ENCODE measurements at places on chromosomes 4 and X. TPM values are rescaled to one million over a fixed set of nuclear protein-coding genes. Genes with fewer than 3 reads are reported as not detected.

DNA sequence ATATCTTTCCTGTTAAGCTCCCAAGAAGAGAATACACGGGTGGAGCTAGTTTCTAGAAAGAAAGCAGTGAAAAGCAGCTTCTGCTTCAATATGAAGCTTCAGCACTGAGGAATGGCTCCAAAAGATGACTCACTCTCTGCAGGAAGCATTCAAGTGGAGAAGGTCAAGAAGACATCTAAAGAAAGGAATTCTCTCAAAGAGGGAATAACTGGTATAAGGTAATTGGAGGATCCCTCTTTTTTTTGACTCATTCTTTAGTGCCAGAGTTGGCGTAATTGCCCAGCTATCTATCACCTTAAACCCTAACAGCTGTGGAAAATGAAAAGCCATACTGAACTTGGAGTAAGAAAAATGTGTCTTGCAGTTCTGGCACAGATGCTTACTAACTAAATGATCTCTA is 3.5 kb downstream of the EDA2R start:
- no peak for ATAC-seq

The VSIG4 gene
- not detected for total RNA-seq

GRCh38 chr4:116638592-116638991 is 446.8 kb downstream of the TRAM1L1 start:
- no peak for ATAC-seq

DNA sequence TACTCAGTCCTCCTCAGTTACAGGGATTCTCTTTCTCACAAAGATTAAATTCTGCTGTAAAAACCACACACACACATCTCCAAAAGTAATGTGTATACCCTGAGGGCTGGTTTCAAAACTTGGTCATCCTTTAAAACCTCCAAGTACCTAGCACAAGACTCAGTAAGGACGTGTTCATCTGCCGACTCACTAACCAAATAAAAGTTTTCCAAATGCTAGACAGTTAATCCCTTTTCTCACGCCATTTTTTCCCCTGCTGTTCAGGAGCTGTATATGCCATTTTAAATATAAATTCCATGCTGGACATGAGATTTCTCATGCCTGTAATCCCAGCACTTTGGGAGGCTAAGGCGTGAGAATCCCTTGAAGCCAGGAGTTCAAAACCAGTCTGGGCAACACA is 3.9 kb upstream of the SAT1 start:
- ATAC-seq: no peak

The CFAP299 gene
- 0.69 TPM for total RNA-seq

The SPANXC gene
- total RNA-seq: not detected

DNA sequence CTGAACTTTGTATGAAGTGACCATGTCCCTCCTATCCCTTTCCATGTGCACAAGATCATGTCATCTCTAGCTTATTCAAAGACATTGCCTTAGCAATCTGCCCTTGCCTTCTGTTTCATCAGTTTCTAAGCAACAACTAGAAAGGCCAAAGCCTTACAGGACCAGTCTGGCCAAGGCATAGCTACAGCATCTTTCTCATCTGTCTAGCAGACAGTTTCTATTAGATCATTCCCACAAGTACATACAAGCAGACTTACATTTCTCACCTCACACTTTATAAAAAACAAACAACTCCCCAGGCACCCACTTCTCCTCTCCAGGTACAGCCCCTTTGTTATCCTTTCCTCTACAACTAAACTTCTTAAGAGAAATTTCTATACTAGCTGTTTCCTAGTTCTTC is 188.7 kb upstream of the AADAT start:
- ATAC-seq: no peak

DNA sequence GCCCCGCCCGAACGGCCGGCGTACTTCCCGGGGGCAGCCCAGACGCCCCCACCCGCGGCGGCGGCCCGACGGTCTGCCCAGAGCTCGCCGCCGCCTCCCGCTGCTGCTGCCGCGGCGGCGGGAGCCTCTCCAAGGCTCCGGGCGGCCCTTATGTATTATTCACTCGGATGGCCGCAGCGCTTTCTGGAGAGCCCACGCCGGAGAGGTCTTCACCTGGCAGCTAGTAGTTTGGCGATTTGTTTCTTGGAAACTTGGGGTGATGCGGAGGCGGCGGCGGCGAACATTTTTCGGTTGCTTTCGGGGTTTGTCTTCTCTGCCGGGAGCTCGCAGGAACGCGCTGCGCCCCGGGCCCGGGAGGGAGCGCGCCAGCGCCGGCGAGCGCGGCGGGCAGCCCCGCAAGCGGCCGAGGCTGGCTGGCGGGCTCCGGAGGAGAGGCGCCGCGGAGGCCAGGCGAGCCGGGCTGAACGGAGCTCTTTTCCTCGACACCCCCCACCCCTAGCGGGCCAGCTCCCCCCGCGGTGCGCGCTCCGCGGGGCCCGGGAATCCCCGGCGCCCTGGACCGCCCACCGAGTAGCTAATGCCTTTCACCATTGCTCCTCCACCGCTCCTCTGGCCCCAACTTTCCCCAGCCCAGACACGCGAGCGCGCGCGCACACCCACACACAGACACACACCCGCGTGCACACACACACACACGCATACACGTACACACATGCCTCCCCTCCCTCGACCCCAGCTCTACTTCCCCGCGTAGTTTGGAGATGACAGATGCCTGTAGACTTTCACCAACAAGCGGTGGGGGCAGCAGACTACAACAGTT is 113.5 kb downstream of the DHX15 start:
- peak; percentile 9 for ATAC-seq

The COL4A6 gene
- total RNA-seq: 1.4 TPM

The GLUD2 gene
- total RNA-seq: 1.9 TPM

The RASL11B gene
- total RNA-seq: 1.9 TPM

GRCh38 chr4:18882468-18882867 is 860.9 kb upstream of the LCORL start:
- peak; percentile 96 for ATAC-seq

DNA sequence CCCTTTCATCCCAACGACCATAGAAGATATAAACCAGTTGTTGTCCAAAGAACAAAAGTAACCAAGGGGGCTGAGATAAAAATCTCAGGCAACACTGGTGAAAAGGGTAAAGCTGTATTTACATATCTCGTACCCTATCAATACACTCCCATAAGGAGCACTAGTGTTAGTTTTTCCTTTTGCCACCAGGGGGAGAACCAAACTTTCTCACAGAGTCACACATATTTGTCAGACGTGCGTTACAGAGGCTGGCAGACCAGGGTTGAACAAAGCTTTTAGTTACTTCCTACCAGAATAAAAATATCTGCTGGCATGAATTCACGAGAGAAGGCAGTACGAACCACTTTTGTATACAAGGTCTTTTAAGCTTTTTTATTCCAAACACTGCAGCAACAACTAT is 88.3 kb downstream of the AMELX start:
- ATAC-seq: no peak

DNA sequence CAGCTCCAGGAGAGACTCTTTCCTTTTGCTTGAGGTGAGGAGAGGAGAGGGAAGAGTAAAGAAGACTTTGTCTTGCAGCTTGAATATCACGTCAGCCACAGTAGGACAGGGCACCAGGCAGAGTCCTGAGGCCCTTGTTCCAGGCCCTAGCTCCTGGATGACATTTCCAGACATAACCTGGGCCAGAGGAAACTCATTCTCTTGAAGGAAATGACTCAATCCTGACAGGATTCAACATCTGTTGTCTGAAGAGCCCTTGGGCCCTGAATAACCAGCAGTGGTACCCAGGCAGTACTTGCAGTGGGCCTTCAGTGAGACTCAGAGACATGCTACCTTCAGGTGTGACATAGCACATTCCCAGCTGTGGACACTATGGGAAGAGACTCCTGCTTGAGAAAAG is 62.8 kb downstream of the FGF16 start:
- no peak for ATAC-seq

The MRPS18C gene
- total RNA-seq: 47.7 TPM

GRCh38 chr4:182306792-182307507 is 63.7 kb downstream of the TENM3 start:
- ATAC-seq: no peak

DNA sequence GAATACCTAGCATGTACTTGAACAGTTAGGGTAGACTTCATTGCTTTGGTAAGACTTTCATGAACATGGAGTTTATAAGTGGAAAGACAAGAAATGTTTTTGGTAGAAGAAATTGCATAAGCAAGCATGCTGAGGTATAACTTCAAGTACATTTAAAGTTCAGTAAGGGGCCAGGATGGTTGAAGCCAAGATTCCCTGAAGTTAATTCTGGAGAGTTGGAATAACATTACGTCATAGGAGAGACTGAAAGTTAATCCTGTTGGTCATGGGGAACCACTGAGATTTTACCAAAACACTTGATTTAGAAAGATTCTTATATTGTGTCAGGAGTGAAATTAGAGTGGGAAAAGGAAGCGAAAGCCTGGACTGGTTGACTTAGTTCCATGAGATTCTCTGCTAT is 767.5 kb upstream of the MAGEB2 start:
- ATAC-seq: no peak

- no peak for ATAC-seq
Measured at GRCh38 chr4:6021831-6022606, 3.8 kb upstream of the C4orf50 start.

GRCh38 chr4:152499344-152499743 is 36.5 kb downstream of the FBXW7 start:
- ATAC-seq: no peak

DNA sequence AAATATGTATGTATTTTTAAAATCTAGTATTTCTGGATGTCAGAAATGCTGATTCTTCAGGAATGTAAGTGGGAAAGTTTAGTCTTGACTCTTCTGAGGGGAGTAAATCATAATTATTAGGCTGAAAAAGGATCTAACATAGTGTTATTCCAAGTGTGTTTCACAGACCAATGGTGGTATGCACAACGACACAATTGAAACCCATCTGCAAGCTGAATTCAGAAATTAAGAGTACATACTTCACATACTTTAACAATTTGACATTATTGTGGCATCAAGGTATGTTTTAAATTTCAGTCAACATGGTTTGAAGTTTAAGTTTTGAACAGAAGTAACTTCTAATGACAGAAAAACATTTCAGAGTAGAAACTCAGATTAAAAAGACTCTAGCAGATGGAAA is 236.7 kb downstream of the SLC7A11 start:
- no peak for ATAC-seq

The HGFAC gene
- total RNA-seq: 1.8 TPM

DNA sequence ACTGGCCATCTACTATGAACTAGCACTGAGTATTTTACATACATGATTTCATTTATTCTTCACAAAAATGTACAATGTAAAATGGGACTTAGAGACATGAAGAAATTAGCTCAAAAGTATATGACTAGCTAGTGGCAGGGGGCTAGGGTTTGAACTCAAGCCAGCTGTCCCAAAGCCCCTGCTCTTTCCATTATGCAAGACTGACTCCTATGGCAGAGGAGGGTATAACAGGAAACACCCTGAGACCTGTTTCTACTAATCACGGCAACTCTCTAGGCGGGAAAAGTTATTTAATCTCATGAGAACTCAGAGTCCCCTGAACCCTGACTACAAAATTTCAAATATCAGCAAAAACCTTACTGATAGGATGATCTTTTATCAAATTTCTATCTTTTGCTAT is 150.6 kb downstream of the PRDM5 start:
- ATAC-seq: no peak

DNA sequence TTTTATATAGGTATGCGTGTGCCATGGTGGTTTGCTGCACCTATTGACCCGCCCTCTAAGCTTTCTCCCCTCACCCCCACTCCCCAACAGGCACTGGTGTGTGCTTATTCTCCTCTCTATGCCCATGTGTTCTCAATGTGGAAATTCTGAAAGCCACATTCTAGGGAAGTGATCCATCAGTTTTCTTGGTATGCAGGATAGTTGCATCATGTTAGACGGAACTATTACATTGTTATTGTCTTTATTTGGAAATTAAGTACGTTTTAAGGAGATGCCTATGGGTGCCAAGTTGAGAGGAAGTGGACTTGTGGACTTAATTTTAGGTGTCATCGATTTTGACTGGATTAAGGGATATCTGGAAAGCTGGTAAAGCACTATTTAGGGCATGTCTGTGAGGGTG is 204.6 kb downstream of the RBM46 start:
- no peak for ATAC-seq

The PAGE1 gene
- not detected for total RNA-seq

DNA sequence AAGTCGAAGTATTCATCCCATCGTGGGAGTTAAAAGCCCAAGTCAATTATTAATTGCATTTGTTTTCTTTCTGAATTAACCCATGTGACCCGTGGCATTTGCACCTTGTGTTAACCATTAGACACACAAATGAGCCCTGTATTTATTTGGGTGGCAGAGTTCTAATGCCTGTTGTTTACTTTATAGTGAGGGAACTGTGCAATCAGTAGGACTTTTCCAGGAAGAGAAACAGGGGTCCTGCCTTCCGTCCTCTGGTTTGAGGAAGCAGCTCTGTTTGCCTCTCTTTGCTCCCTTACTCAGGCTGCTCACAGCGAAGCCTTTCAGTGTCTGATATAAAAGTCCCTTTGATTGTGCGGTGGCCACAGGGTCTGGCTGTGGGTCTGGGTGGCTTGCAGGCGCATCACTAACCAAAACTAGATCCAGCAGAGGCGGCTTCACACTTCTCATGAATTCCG is 263.6 kb downstream of the PTTG2 start:
- ATAC-seq: no peak

- no peak for ATAC-seq
Measured at GRCh38 chrX:28542791-28543190, 44.5 kb upstream of the IL1RAPL1 start.

DNA sequence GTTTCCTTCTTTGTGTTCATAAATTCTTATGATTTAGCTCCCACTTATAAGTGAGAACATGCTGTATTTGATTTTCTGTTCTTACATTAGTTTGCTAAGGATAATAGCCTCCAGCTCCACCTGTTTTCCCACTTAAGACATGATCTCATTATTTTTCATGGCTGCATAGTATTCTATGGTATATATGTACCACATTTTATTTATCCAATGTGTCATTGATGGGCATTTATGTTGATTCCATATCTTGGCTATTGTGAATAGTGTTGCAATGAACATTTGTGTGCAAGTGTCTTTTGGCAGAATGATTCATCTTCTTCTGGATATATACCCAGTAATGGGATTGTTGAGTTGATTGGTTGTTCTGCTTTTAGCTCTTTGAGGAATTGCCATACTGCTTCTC is 1234.8 kb downstream of the ADGRL3 start:
- ATAC-seq: no peak

The APBB2 gene
- 50.6 TPM for total RNA-seq

DNA sequence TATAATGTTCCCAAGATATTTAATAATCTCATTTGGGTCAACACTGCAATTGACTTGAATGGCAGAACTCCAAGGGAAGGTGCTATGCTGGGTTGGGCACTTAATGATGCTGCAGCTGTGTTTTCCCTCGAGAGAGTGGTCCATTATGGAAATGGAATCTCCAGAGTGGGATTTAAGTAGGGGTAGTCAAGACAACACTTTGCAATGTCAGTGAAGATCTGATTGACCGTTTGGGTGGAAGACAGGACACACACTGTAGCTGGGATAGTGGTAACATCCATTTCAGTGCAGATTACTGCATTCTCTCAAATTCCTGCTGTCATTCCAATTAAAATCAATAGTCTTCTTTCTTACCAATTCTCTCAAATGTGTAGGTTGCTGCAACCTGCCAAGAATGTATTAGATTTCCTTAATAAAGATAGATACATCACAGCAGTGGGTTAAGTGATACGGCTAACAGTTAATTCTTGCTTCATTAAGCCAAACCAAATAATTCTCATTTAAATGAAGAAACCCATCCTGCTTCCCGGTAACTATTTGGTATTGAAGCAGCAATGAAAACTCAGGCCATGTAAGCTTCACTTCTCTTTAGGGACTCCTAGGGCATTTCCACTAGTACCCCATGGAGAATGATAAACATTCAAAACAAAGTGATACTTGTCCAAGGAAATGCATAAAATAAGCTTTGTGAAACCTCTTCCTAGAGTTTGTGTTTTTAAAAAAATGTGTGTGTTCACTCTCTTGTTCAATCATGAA is 40.5 kb upstream of the RASGEF1B start:
- ATAC-seq: no peak
